ENCODE measurements at places on chromosomes 11 and 22.

DNA sequence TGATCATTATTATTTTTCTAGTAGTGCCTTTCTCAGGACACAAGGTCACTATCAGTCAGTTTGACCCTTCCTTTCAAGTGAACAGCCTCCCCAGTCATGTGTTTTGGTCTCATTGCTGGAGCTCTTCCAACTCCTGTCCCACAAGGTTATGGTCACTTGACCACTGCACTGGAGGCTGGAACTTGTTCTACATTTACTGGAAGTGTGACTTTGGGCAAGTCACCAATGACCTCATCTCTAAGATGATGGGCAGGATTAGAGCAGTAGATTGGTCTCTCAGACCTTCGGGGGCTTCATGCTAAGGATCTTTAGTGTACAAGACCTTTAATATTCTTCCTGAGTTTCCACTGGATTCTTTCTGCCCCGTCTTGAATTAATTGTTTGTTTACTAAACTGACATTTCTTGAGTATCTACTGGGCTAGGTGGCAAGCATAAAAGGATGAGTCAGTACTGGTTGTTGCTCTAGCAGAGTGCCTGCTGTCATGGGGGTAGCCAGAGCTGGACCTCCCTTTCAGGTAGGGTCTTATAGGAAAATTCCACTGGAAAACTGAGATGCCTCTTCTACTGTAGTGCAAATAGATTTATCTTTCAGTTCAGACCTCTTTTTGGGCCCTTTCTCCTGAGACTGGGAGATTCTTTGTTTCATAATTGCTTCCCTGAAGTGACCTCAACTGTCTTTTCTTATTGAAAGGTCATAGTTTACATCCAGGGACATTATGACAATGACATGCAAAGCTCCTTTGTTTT, 106.8 kb downstream of the GRAMD1B start:
- peaks cover 17% of the 10 kb centered on the region for H3K4me1 ChIP-seq
- DNase-seq: no peak
- H3K4me3 ChIP-seq: no peak overlapping the region
- no peak overlapping the region for H3K27ac ChIP-seq
- no peaks in the 10 kb centered on the region for H3K27me3 ChIP-seq

GRCh38 chr11:15227011-15227410, 112.3 kb downstream of the INSC start:
- peaks cover 19% of the 10 kb centered on the region for H3K27me3 ChIP-seq
- H3K36me3 ChIP-seq: no peaks in the 10 kb centered on the region
- no peak overlapping the region for H3K4me3 ChIP-seq

GRCh38 chr22:28743852-28744251, 2.0 kb downstream of the HSCB start:
- H3K4me1 ChIP-seq: peaks cover 26% of the 10 kb centered on the region
- no peak overlapping the region for H3K4me3 ChIP-seq
- no peaks in the 10 kb centered on the region for H3K27me3 ChIP-seq

GRCh38 chr11:94305146-94305545, 766 bp downstream of the IZUMO1R start:
- no peak for DNase-seq
- H3K4me3 ChIP-seq: no peak overlapping the region
- no peaks in the 10 kb centered on the region for H3K36me3 ChIP-seq
- H3K4me1 ChIP-seq: peaks cover 3% of the 10 kb centered on the region
- H3K27me3 ChIP-seq: no peaks in the 10 kb centered on the region

GRCh38 chr22:31019191-31019930, 50.3 kb downstream of the TUG1 start:
- no peak overlapping the region for H3K4me3 ChIP-seq
- H3K36me3 ChIP-seq: no peaks in the 10 kb centered on the region
- H3K27ac ChIP-seq: no peak overlapping the region

Measured in T-helper 17 cell (primary cell).